HepG2 (cell line): ENCODE measurements at places on chromosomes 7 and 10. TPM values are rescaled to one million over a fixed set of nuclear protein-coding genes. Genes with fewer than 3 reads are reported as not detected.

The AGBL3 gene
- total RNA-seq = 5.5 and 7.2 TPM in 2 replicates

The CPXM2 gene
- total RNA-seq = not detected in 2 replicates

The DIP2C gene
- 2.2 and 2.7 TPM in 2 replicates for total RNA-seq

The ANKRD30A gene
- total RNA-seq = not detected in 2 replicates

The WDFY4 gene
- total RNA-seq = not detected in 2 replicates

The RET gene
- 0.02 TPM in 1 of 2 replicates, not detected in the other for total RNA-seq

The GRM3 gene
- total RNA-seq = not detected in 2 replicates

The HDAC9 gene
- total RNA-seq = 0.06 and 0.07 TPM in 2 replicates

The UMAD1 gene
- 17.6 and 26.4 TPM in 2 replicates for total RNA-seq

The ZNF655 gene
- 53.4 and 54.8 TPM in 2 replicates for total RNA-seq

The GNGT1 gene
- not detected in 2 replicates for total RNA-seq

The OGDHL gene
- total RNA-seq = 1.6 and 3.0 TPM in 2 replicates

The PAPSS2 gene
- total RNA-seq = 0.11 and 0.17 TPM in 2 replicates

The FZD1 gene
- total RNA-seq = 0.51 and 0.80 TPM in 2 replicates

GRCh38 chr10:118963933-118964332 is 65.6 kb upstream of the NANOS1 start:
- no peak for DNase-seq
- peaks cover 1% of the 10 kb centered on the region; the same call in 1 of the 2 replicates for H3K27me3 ChIP-seq
- H3K36me3 ChIP-seq = no peaks in the 10 kb centered on the region
- no peak overlapping the region for H3K4me3 ChIP-seq
- no peak overlapping the region for H3K27ac ChIP-seq
- H3K4me1 ChIP-seq = peaks cover 9% of the 10 kb centered on the region

- no peak for DNase-seq
- no peak overlapping the region for H3K27ac ChIP-seq
- H3K4me1 ChIP-seq = no peaks in the 10 kb centered on the region
- no peaks in the 10 kb centered on the region for H3K36me3 ChIP-seq
Measured at GRCh38 chr10:98758463-98758862, 311.7 kb upstream of the HPS1 start.

DNA sequence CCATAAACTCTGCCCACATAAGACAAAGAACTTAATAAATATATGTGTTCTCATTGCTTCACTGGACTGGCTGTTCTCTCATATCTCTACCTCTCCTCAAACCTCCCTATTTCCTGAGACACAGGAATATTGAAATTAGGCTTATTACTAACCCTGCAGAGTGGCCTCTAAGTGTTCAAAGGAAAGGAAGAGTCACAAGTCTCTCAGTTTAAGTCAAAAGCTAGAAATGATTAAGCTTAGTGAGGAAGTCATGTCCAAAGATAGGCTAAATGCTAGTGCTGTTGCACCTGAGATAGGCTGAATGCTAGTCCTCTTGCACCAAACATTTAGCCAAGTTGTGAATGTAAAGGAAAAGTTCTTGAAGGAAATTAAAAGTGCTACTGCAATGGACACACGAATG is 41.1 kb downstream of the GNAI1 start:
- no peak for DNase-seq
- H3K36me3 ChIP-seq = no peaks in the 10 kb centered on the region
- H3K27ac ChIP-seq = no peak overlapping the region
- no peak overlapping the region for H3K4me3 ChIP-seq
- no peaks in the 10 kb centered on the region for H3K27me3 ChIP-seq

- no peak overlapping the region for H3K4me3 ChIP-seq
- no peak overlapping the region for H3K27ac ChIP-seq
- no peaks in the 10 kb centered on the region for H3K27me3 ChIP-seq
- no peaks in the 10 kb centered on the region for H3K36me3 ChIP-seq
- DNase-seq = no peak
- H3K4me1 ChIP-seq = no peaks in the 10 kb centered on the region
Measured at GRCh38 chr7:118039963-118040489, 143.9 kb upstream of the LSM8 start.

- H3K36me3 ChIP-seq = no peaks in the 10 kb centered on the region
- no peak overlapping the region for H3K4me3 ChIP-seq
Measured at GRCh38 chr10:101341438-101341837, 12.5 kb upstream of the BTRC start.

DNA sequence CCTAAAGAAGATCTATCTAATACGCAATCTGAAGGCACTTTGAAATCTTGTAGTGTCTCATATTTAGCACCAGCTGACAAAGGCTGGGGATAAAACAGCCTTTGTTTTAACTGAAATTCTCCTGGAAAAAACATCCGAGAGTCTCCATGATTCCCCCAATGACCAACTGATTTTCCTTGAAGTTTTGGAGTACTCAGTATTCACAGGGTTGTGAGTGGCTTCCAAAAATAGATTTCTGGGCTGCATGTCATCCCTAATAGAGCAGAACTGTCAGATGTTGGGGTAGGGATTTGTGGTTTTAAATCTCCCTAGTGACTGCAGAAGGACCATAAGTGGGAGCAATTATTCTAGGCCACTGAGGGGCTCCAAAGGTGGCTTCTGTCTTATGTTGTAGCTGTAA is 206.4 kb downstream of the TAX1BP1 start:
- H3K27ac ChIP-seq = no peak overlapping the region
- H3K4me3 ChIP-seq = no peak overlapping the region
- no peak for DNase-seq
- peaks cover 2% of the 10 kb centered on the region for H3K27me3 ChIP-seq
- no peaks in the 10 kb centered on the region for H3K4me1 ChIP-seq

- H3K4me1 ChIP-seq = no peaks in the 10 kb centered on the region
- DNase-seq = no peak
- H3K4me3 ChIP-seq = no peak overlapping the region
- no peak overlapping the region for H3K27ac ChIP-seq
- no peaks in the 10 kb centered on the region for H3K36me3 ChIP-seq
- no peaks in the 10 kb centered on the region for H3K27me3 ChIP-seq
Measured at GRCh38 chr10:94016727-94017714, 23.3 kb downstream of the PLCE1 start.

DNA sequence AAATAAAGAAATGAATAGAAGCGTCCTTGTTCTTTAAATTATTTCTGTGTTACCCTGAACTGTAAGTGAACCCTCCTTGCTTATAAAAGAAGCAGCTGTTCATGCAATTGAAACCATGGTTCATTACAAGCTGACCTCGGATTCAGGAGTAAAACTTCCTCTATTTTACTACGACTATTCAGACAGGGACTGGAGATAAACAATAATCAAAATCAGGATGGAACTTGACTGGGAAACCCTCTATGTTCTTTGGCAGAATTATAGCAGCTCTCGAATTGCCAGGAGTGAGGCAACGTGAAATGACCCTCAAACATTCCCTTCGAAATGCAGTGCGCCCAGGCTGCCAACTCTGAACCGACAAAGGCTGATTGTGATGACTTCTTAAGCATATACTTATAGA is 172.1 kb downstream of the CYP26A1 start:
- H3K4me3 ChIP-seq = no peak overlapping the region
- H3K36me3 ChIP-seq = no peaks in the 10 kb centered on the region
- peaks cover 27% of the 10 kb centered on the region for H3K4me1 ChIP-seq
- no peak for DNase-seq
- no peak overlapping the region for H3K27ac ChIP-seq

DNA sequence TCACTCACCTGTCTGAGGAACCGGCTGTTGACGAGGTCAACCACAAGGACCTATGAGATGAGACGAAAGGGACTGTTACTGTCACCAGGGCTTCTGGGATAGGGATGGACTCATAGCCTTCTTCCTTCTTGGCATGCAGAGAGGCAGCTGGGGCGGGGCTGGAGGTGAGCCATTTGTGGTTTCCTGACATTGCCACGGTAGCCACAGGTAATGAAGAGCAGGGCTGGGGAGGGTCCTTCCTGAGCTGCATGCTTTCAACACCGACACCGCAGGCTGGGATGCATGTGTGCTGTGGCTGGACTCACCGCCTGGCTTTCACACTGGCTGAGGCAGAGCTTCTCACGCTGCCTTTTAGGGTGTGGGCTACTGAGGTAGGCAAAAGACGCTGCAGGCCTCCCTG is 46.4 kb upstream of the MKRN1 start:
- H3K4me3 ChIP-seq = no peak overlapping the region
- H3K4me1 ChIP-seq = peaks cover 16% of the 10 kb centered on the region; the same call in 1 of the 2 replicates
- no peaks in the 10 kb centered on the region for H3K36me3 ChIP-seq
- H3K27ac ChIP-seq = no peak overlapping the region
- no peaks in the 10 kb centered on the region for H3K27me3 ChIP-seq

- DNase-seq = no peak
- H3K36me3 ChIP-seq = no peaks in the 10 kb centered on the region
- no peaks in the 10 kb centered on the region for H3K27me3 ChIP-seq
- no peak overlapping the region for H3K27ac ChIP-seq
- no peak overlapping the region for H3K4me3 ChIP-seq
- H3K4me1 ChIP-seq = no peaks in the 10 kb centered on the region
Measured at GRCh38 chr10:81886939-81887338, 11.9 kb downstream of the NRG3 start.

DNA sequence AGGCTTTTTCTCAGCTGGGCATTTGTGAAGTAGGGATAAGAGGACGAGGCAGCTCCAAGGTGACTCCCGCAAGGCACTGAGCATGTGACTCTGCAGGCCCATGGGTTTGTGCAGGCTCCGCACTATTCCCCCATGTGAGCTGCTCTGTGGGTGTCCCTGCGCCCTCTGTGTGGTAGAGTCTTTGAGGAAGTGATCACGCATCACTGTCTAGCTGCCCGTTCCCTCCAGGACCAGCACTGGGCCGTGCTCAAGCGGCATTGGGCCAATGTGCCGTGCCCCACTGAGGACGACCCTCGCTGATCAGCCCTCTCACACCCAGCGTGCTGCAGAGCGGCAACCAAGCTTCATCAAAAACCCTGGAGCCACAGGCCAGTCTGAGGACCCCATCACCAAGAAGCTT is 7.5 kb downstream of the PRKAG2 start:
- H3K27ac ChIP-seq = no peak overlapping the region
- peaks cover 13% of the 10 kb centered on the region for H3K4me1 ChIP-seq
- H3K36me3 ChIP-seq = no peaks in the 10 kb centered on the region
- H3K27me3 ChIP-seq = peaks cover 8% of the 10 kb centered on the region; the same call in 2 of the 3 replicates

DNA sequence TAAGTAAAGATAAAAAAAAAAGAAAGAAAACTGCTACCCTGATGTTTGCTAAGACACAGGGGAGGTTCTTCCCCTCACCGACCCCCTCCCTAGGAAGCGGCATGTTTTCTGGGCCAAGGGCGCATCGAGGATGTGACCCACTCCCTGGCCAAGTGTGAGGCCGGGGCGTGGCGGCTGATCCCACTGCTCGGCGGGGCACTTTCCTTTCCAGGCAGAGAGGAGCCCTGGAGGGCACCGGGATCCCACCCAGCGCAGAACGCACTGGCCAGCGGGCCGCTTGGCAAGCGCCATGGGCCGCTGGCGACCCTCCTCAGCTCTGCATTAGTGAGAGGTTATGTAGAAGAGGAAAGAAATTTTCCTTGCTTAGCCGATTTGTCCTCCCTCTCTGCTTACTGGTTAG is 93.4 kb downstream of the ZNF736 start:
- no peaks in the 10 kb centered on the region; the same call in 1 of the 2 replicates for H3K27me3 ChIP-seq
- no peak for DNase-seq
- no peak overlapping the region for H3K27ac ChIP-seq
- H3K4me3 ChIP-seq = no peak overlapping the region
- H3K36me3 ChIP-seq = no peaks in the 10 kb centered on the region

DNA sequence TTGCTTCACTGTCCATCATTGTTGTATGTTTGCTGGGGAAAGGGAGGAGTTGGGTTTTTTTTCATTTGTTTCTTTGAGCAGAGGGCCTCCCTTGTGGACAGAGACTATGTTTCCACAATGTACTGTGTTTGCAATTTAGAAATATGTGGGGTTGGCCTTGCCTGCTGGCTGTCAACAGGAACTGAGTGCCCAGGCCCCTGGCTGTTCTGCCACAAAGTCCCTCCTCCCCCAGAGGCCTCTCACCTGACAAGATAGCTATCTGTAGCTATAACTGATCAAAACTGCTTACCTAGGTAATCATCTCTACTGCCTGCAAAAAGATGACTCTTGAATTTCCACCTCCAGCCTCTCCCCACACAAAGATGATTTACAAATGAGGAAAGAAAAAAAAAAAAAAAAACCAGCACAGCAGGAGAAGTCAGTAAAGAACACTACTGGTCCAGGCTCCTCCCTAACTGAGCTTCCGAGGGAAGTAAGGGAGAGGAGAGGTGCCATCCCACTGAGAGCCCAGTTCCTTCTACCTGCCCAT is 121.8 kb downstream of the SGMS1 start:
- no peaks in the 10 kb centered on the region for H3K36me3 ChIP-seq
- peaks cover 49% of the 10 kb centered on the region for H3K4me1 ChIP-seq
- DNase-seq = peak; percentile 90
- no peak overlapping the region for H3K4me3 ChIP-seq

GRCh38 chr7:27639851-27640250 is 22.8 kb downstream of the HIBADH start:
- no peaks in the 10 kb centered on the region for H3K27me3 ChIP-seq
- H3K4me3 ChIP-seq = no peak overlapping the region
- peaks cover 23% of the 10 kb centered on the region for H3K4me1 ChIP-seq
- H3K36me3 ChIP-seq = peaks cover 8% of the 10 kb centered on the region; the same call in 2 of the 3 replicates

DNA sequence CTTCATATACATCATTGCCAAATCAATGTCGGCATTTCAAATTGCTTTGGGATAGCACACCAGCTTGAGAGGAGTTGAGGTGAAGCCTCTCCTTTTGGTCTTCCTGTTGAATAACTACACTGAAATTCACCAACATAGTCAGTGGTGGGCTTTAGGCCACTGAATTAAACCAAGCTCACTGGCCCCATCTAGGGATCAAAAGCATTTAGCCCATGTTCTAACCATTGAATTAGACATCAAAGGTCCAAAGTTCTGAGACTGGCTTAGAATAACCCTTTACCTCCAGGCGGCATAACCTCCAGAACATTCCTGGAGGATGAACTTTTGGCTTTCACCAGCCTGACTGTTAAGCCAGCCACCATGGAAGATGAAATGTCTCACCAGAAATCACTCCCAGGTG is 54.6 kb downstream of the BPGM start:
- H3K4me3 ChIP-seq = no peak overlapping the region
- H3K36me3 ChIP-seq = no peaks in the 10 kb centered on the region
- peaks cover 19% of the 10 kb centered on the region for H3K4me1 ChIP-seq

DNA sequence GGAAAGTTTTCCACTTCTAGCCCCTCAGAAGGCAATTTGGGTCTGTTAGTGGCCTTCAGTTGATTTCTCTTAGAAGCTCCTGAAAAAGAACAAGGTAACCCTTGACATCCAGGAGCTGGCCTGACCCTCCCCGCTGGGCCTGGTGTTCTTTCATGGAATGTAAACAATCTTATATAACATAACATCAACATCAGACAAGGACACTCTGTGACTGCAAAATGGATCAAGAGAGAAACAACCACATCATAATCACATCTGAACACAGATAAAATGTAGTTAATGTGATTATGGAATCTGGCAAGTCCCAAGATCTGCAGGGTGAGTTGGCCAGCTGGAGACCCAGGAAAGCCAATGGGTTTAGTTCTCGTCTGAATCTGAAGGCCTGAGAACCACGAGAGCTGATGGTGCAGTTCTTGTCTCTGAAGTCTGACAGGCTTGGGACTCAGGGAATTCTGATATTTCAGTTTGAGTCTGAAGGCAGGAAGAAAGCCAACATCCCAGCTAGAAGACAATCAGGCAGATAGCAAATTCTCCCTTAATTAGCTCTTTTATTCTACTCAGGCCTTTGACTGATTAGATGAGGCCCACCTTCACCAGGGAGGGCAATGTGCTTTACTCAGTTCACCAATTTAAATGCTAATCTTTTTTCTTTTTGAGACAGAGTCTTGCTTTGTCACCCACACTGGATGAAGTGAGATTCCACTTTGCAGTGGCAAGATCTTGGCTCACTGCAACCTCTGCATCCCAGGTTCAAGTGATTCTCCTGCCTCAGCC is 91.4 kb upstream of the NAMPT start:
- peaks cover 10% of the 10 kb centered on the region for H3K4me1 ChIP-seq
- H3K27me3 ChIP-seq = peaks cover 10% of the 10 kb centered on the region; the same call in 1 of the 3 replicates
- H3K36me3 ChIP-seq = no peaks in the 10 kb centered on the region
- H3K27ac ChIP-seq = no peak overlapping the region

- no peaks in the 10 kb centered on the region for H3K4me1 ChIP-seq
- H3K4me3 ChIP-seq = no peak overlapping the region
- DNase-seq = no peak
- no peaks in the 10 kb centered on the region for H3K36me3 ChIP-seq
- H3K27ac ChIP-seq = no peak overlapping the region
- no peaks in the 10 kb centered on the region; the same call in 1 of the 2 replicates for H3K27me3 ChIP-seq
Measured at GRCh38 chr10:65270969-65271368, 1654.9 kb upstream of the LRRTM3 start.
